Hypothalamus (tissue), 51 donors: ENCODE measurements at places on chromosomes 7 and 10.

GRCh38 chr7:104366390-104366789 is 38.0 kb downstream of the LHFPL3 start:
- no peak for DNase-seq

GRCh38 chr7:151056666-151057505 is 811 bp downstream of the CDK5 start:
- DNase-seq: no peak

GRCh38 chr10:17217631-17218232 is 10.3 kb upstream of the VIM start:
- no peak for DNase-seq

DNA sequence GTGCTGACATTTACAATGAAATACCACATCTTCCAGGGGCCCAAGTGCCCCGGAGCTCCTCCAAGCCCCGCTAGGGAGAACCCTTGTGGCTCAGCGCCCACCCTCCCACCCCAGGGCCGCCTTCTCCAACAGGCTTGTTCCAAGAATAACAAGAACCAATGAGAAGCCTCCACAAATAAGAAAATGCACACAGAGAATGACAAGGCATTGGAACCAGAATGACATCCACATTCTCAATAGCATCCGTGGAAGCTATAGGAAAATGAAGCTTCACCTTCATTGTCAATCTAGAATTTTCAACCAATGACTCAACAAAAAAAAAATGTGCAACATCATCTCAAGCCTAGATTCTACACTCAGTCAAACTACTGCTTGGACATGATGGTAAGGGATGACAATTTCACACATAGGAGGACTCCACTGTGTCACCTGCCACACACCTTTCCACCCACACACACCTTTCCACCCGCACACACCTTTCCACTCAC is 50.4 kb upstream of the PPP2R2D start:
- no peak for DNase-seq

- no peak for DNase-seq
These were observed 104.0 kb downstream of the JAZF1 start for GRCh38 chr7:28076423-28077200.

DNA sequence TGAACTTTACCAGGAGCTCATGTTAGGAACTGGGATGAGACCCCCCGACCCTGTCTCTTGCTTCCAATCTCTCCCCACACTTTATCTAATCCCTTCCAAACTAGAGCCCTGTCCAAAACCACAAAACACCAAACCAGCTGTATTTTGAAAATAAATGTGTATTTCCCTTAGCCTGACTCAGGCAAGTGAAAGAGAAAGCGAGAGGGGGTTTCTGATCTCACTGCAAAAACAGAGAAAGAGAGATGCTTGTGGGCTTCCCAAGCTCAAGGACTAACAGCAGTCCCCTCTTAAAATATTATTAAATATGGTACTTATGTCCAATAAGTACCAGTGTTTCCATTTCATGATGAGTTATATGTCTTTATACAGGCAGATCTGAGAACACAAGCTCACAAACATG is 122.0 kb downstream of the AGMO start:
- no peak for DNase-seq

DNA sequence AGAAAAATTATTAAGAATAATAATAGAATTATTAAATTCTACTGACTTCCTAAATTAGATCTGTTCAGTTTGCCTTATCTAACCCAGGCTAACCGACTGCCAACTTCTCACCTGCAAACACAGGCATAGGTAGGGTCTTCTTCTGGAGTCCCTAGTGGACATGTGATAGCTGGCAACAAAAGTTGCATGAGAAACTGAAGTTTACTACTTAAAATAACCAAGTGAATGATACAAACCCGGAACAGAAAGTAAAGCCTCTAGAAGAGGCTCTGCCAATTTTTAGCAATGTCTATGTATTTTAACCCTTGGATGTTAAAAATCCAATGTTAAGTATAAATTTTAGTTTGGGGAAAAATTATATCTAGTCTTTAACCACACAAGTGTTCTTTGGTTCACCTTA is 37.6 kb downstream of the NDUFB2 start:
- DNase-seq: no peak

DNA sequence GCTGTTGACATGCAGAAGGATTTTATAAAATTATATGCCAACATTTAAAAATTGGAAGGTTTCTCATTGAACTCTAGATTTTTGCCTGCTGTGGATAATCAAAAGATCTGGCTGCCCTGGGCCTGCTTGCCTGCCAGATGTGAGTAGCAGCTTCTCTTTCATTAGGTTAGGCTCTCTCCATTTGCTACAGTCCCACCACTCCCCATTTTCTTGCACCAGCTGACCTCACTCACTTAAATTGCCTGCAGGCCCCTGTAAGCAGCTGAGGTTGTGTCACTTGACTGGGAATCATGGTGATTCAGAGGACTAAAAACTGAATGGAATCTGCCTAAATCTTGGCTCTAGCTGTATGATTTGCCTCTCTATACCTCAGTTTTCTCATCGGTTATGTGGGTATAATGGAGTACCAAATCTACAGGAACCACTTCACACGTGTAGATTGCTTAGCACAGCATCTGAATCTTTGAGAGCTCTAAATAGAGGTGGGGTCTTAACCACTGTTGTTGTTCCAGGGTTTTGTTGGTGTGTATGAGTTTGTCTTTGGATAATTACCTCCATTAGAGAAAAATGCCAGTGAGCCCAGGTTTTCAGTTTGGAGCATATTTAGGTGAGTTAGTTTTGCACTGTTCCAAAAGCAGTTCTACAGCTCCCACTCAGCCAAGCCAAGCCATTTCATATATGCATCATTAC is 18.6 kb upstream of the RAPGEF5 start:
- no peak for DNase-seq

GRCh38 chr7:69232445-69233376 is 365.6 kb upstream of the AUTS2 start:
- no peak for DNase-seq

GRCh38 chr7:47227762-47228177 is 354.1 kb downstream of the TNS3 start:
- no peak for DNase-seq

DNA sequence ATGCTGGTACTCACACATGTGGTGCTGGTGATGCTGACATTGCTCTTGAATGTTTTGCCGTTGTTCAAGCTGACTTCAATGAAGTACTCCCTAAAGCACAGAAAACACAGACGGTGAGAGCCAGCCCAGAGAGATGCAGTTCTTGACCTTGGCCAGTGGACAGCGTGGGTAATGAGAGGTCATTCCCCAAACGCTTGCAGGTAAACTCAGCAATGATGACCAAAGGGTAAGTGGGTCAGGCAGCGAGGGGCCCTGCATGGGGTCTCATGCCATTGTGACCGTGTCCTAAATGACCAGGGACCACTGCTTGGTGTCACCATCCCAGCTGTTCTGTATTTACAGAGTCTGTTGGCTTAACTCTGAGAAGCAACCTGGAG is 32.8 kb upstream of the ANTXRL start:
- no peak for DNase-seq

DNA sequence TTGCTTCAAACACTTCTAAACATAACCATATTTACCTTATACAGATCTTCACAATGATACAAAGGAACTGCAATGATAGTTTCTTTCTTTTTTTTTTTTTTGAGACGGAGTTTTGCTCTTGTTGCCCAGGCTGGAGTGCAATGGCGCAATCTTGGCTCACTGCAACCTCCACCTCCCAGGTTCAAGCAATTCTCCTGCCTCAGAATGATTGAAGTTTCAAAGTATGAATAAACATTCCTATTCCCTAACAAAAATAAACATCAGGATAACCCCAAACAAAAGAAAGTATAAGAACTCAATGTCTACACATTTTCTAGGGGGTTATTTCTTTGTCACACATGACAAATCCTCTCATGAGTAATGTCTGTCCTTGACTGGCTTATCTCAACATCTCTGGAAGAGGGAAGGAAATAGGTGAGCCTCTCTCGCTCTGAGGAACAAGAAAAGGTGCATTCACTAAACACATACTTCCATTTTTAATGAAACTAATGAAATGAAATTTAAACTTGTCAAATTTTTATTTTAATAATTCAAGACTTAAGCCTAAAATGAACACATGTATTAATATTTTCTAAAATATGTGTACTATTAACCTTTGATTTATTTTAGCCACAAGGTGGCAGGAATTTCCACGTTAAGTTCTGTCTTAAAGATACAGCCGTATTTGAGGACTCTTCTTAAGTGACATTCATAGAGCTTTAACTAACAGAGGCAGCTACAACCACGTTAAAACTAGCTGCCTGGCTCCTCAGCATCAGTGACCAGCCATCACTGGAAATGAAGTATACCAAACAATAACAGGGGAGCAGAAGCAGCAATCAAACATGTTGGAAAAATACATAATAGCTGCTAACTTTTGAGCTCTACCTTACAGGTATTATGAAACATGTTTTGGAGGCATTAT is 58.3 kb downstream of the MALSU1 start:
- DNase-seq: no peak

GRCh38 chr7:112366886-112367285 is 83.4 kb upstream of the IFRD1 start:
- DNase-seq: no peak

GRCh38 chr7:25968205-25968993 is 183.6 kb upstream of the NFE2L3 start:
- DNase-seq: no peak

DNA sequence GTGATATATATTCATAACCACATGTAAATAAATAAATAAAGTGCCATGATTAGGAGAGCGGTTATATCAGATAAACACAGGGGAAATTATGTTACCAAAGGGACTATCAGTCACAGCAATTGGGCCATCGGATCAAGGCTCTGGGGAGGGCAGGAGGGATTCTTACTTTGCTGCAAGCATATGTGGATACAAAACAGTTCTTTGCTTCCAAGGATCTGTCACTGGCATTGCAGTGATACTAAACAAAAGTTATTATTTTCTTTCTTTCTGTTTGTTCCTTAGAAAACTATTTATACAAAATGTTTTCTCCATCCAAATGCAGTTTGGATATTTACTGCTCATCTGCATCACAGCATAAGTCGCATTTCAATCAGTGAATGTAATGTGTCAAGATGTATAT is 188.4 kb upstream of the MGMT start:
- DNase-seq: no peak

- no peak for DNase-seq
These were observed 12.4 kb downstream of the SRGN start for GRCh38 chr10:69100136-69100872.

DNA sequence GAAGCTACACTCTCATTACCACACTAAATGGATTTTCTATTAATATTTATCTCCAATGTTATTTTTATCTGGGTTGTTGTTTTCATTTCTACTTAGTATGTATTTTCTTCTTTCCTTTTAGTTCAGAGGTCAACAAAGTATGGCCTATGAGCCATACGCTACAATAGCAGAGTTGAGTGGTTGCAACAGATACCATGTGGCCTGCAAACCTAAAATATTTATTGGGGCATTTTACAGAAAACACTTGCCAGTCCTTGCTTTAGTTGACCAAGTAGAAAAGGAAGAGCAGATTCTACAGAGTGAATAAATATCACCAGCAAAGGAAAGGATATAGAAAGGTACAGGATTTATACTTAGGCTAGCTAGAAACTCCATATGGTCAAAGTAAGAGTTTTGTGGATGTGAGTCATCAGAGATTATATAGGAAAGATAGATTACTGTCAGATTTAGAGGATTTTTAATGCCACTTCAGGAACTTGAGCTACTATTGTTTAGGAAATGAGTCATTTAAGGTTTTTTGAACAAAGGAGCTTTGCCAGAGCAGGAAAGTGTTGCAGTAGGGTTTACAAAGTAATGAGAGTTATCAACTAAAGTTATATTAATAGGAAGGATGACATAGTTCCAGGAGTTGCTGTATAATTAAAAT is 323.3 kb upstream of the KAT6B start:
- no peak for DNase-seq

GRCh38 chr7:93160410-93160809 is 12.2 kb upstream of the SAMD9L start:
- no peak for DNase-seq

DNA sequence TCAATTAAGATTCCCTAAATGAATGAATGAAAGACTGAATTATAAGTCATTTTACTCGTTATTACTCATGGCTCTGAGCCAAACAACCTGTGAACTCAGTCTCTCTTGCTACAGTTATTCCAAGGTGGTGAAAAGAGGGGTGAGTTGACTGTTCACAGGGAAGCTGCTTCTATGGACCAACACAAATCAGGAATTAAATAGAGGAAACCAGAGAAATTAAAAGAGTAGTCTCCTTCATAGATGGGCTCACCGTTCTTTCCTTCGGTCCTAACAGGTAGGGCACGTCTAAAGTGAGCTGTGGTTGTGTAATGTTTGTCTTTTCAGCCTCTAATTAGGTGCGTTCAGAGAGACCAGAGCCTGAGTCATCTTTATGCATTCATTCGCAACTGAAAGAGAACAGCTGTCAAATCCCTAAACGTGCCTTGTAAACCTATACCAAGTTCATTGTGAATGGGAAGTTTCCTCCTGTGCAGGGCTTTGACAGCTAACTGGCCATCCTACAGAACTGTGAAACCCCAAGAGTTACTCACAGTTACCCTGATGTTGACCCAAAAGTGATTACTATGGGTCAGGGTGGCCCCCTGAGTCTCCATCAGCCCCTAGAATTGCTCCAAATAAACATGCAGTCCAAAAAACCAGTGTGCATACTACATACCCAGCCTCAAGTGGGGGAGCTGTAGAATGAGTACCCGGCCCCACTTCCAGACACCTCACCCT is 18.2 kb upstream of the C10orf53 start:
- DNase-seq: no peak

- DNase-seq: no peak
These were observed 321.4 kb upstream of the HGF start for GRCh38 chr7:82091126-82091684.

- DNase-seq: no peak
These were observed 131.6 kb downstream of the HGF start for GRCh38 chr7:81638198-81638597.

- DNase-seq: no peak
These were observed 7.3 kb upstream of the GLRX3 start for GRCh38 chr10:130128922-130129321.

GRCh38 chr10:4717670-4718069 is 108.3 kb upstream of the AKR1E2 start:
- DNase-seq: no peak

DNA sequence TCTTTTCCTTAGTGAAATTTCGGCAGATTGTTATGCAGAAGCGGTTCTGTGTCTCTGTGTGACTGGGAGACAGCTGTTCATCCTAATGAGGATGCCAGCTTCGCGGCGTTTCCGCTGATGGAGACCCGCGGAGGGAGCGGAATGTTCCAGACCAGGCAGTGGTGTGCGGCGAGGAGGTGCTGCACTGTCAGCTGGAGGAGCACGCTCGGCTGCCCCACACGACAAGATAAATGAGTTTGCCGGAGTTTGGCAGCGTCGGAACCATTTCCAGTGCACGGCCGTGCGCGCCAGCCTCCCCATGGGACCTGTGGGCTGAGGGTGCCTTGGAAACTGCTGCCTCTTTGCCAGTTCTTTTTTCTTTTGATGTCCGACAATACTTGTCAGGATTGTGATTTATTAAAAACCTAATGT is 64.6 kb downstream of the WDR37 start:
- no peak for DNase-seq

DNA sequence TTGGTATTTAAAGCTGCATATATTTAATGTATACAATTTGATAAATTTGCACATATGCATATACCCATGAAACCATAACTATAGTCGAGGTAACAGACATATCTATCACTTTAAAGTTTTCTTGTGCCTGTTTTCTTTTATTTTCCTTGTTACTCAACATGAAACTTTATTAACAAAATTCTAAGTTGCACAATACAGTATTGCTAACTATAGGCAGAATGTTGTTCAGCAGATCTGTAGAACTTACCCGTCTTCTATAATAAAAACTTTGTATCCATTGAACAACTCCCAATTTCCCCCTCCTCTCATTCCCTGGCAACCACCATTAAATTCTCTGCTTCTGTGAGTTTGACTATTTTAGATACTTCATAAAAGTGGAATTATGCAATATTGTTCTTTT is 404.6 kb upstream of the KCND2 start:
- no peak for DNase-seq
